ENCODE measurements at places on chromosomes 2 and 18.

DNA sequence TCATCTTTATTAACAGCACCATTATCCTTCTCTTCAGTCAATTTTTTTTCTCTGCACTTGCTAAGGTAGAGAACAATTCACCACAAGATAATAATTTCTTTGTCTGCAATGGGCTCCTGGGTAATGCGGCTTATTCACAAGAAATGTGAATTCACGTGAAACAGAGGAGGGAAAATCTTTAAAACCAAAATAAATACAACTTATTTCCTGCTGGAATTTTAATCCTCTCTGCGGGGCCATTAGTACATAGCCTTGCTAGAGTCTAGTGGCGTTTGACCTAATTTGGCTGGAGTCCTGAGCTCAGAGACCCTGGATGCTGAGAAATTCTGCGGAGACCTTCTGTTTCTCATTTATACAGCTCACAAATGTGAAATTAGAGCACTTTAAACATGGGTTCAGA lies 319.3 kb upstream of the MMADHC start:
- DNase-seq = no peak

DNA sequence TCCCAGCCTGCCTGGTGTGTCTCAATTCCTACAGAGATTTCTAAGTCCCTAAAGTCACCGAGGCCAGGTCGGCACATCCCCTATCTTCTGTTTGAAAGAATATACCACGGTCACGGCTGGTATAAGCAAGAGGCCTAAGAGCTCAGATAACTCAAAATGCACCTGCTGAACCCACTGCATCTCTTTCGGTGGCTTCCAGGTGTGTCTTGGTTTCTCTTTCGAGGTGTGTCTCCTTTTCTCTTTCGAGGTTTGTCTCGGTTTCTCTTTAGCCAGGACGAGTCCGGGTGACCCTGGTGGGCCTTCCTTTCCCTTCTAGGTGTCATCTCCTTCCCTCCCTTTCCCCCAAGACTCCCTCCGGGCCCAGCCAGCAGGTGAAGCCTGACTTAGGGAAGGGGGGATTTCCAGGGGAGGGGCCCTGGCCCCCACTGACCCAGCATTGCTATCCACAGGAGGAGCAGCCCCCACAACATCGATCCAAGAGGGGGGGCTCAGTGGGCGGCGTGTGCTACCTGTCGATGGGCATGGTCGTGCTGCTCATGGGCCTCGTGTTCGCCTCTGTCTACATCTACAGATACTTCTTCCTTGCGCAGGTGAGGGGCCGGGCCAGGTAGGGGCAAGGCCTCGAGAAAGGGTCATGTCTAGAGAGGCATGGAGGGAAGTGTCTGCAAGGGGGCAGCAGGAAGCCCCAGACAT lies 8.4 kb downstream of the ITM2C start:
- no peak for DNase-seq

GRCh38 chr18:8005870-8006569 lies 438.9 kb downstream of the PTPRM start:
- DNase-seq = no peak

- DNase-seq = no peak
These were observed 3.0 kb downstream of the LYG1 start for GRCh38 chr2:99297994-99298393.

DNA sequence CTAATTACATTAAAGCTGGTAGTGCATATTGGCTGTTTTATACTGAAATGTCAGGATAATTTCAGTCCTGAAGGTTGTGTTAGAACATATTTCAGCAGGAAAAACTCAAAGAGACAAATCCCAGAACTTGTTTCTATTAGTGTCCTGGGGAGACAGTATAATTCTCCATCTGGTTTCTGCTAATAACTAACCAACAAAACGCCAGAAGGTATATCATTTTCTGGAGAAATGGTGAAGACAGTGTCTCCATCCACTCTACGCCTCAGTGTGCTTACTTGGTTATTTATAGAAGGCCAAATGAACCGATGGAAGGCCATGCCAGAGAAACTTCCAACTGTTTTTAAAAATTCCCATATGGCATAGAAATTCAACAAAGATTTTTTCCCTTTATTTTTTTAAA lies 41.6 kb downstream of the GCA start:
- DNase-seq = no peak

GRCh38 chr2:242040681-242041080 lies 171.2 kb downstream of the RTP5 start:
- no peak for DNase-seq

GRCh38 chr2:240672076-240672700 lies 10.5 kb downstream of the AQP12B start:
- DNase-seq = no peak

DNA sequence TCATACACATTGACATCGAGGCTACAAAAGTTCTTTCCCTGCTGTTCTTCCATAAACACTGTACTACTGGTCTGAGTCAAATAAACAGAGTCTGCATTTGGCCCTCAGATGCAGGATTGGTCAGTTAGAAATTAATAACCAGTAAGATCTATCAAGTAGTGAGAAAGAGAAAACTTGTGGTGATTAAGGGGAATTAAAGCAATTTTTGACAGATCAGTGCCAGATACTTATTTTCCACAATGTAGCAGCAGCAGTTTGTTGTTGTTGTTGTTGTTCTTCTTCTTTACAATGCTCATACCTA lies 85.0 kb downstream of the IKZF2 start:
- no peak for DNase-seq

- no peak for DNase-seq
These were observed 17.2 kb downstream of the ITGA4 start for GRCh38 chr2:181474222-181474881.
